ENCODE measurements at places on chromosomes 2 and 18. TPM values are rescaled to one million over a fixed set of nuclear protein-coding genes. Genes with fewer than 3 reads are reported as not detected.

The PFN4 gene
- not detected for total RNA-seq

The PIGN gene
- total RNA-seq: 50.1 TPM

The SLC11A1 gene
- total RNA-seq: 0.82 TPM

The ACKR3 gene
- 20.0 TPM for total RNA-seq

The HMSD gene
- total RNA-seq: not detected

The STK11IP gene
- 13.0 TPM for total RNA-seq

The SULT1C2 gene
- 0.41 TPM for total RNA-seq

The CRYGD gene
- 2.4 TPM for total RNA-seq

The GPAT2 gene
- 2.0 TPM for total RNA-seq

The CD8B gene
- not detected for total RNA-seq

The TUBA4B gene
- not detected for total RNA-seq

The BCL11A gene
- 68.1 TPM for total RNA-seq

The COL3A1 gene
- total RNA-seq: 88.0 TPM

The SLC1A4 gene
- total RNA-seq: 55.0 TPM

The PJVK gene
- 2.4 TPM for total RNA-seq

The HRH4 gene
- not detected for total RNA-seq

The KLHL14 gene
- 53.0 TPM for total RNA-seq

The CD302 gene
- total RNA-seq: 1.6 TPM

The TUBB8B gene
- total RNA-seq: not detected

The SMAD7 gene
- 14.7 TPM for total RNA-seq

The CRYGC gene
- total RNA-seq: not detected

The FAM228A gene
- total RNA-seq: 3.3 TPM

The CHRND gene
- not detected for total RNA-seq

The POTEI gene
- total RNA-seq: under 0.01 TPM

The ALLC gene
- total RNA-seq: under 0.01 TPM

The PROC gene
- not detected for total RNA-seq

The IL18R1 gene
- total RNA-seq: 0.41 TPM

The EML6 gene
- total RNA-seq: 5.3 TPM

The EDAR gene
- total RNA-seq: under 0.01 TPM

The RTP5 gene
- total RNA-seq: 2.4 TPM

The NGEF gene
- total RNA-seq: 50.1 TPM

The BOLL gene
- total RNA-seq: not detected

The GMCL1 gene
- 13.5 TPM for total RNA-seq

The ATG4B gene
- 39.1 TPM for total RNA-seq

The FAM237A gene
- total RNA-seq: not detected

The CFAP210 gene
- total RNA-seq: 5.3 TPM

The ADAM23 gene
- total RNA-seq: 20.0 TPM

The MALT1 gene
- total RNA-seq: 26.9 TPM

The ACYP2 gene
- 22.4 TPM for total RNA-seq

The CYTIP gene
- total RNA-seq: 2.9 TPM

The ADRA2B gene
- total RNA-seq: under 0.01 TPM

The TDRD15 gene
- under 0.01 TPM for total RNA-seq

The DIPK1C gene
- total RNA-seq: 4.9 TPM

The DLX1 gene
- total RNA-seq: 21.6 TPM

The ST6GAL2 gene
- total RNA-seq: 144 TPM

The SELENOI gene
- 63.6 TPM for total RNA-seq

The LRRTM1 gene
- total RNA-seq: 11.4 TPM

The PARD6G gene
- 9.4 TPM for total RNA-seq

The MTIF2 gene
- 29.8 TPM for total RNA-seq

The TYMS gene
- total RNA-seq: 3.7 TPM

The SNORC gene
- 2.4 TPM for total RNA-seq

The ALPP gene
- total RNA-seq: not detected

The FLACC1 gene
- total RNA-seq: 2.4 TPM

The ECEL1 gene
- 2.4 TPM for total RNA-seq

The KYNU gene
- under 0.01 TPM for total RNA-seq

The ANKRD23 gene
- total RNA-seq: 4.1 TPM

The RTKN gene
- 2.9 TPM for total RNA-seq

All from frontal cortex (tissue), 4 donors.